ENCODE measurements at places on chromosomes 4 and X. TPM values are rescaled to one million over a fixed set of nuclear protein-coding genes. Genes with fewer than 3 reads are reported as not detected.

Gene NEK1
- total RNA-seq, result 3.9 TPM

Gene PPP3CA
- total RNA-seq, result 48.6 TPM

Gene NAA11
- total RNA-seq, result not detected

Gene IL2
- total RNA-seq, result not detected

Gene CLTRN
- total RNA-seq, result under 0.01 TPM

Gene FREM3
- not detected for total RNA-seq

Data from IMR-90 (cell line).